Calu3 (cell line): ENCODE measurements at places on chromosomes 6 and 20. TPM values are rescaled to one million over a fixed set of nuclear protein-coding genes. Genes with fewer than 3 reads are reported as not detected.

The PLCB1 gene
- total RNA-seq = 6.0 and 7.6 TPM in 2 replicates

The PTCRA gene
- not detected in 2 replicates for total RNA-seq

The HUS1B gene
- 0.61 and 0.71 TPM in 2 replicates for total RNA-seq

The FAM210B gene
- 8.7 and 9.4 TPM in 2 replicates for total RNA-seq

The ZNF334 gene
- not detected in 2 replicates for total RNA-seq

The ENPP3 gene
- not detected in 2 replicates for total RNA-seq

The FRK gene
- 21.1 and 21.2 TPM in 2 replicates for total RNA-seq

The FAXC gene
- total RNA-seq = 0.83 and 1.5 TPM in 2 replicates

The HCRTR2 gene
- not detected in 2 replicates for total RNA-seq

The HLA-DQA1 gene
- total RNA-seq = 6.9 and 12.9 TPM in 2 replicates

The TMC2 gene
- total RNA-seq = not detected in 2 replicates

The SNAP25 gene
- 0.73 and 0.83 TPM in 2 replicates for total RNA-seq

The PLA2G7 gene
- total RNA-seq = 1.9 and 2.1 TPM in 2 replicates

The GSTA3 gene
- total RNA-seq = not detected in 2 replicates

The ARMC12 gene
- not detected in 2 replicates for total RNA-seq

The HTR1E gene
- not detected in 2 replicates for total RNA-seq

The LKAAEAR1 gene
- total RNA-seq = not detected in 2 replicates

The ETV7 gene
- total RNA-seq = 2.6 and 8.7 TPM in 2 replicates

The F13A1 gene
- not detected in 2 replicates for total RNA-seq

The LINC00237 gene
- not detected in 2 replicates for total RNA-seq

The KCNQ2 gene
- 0.07 and 0.38 TPM in 2 replicates for total RNA-seq

The HELZ2 gene
- 135 and 281 TPM in 2 replicates for total RNA-seq

The ZKSCAN8 gene
- 23.2 and 27.5 TPM in 2 replicates for total RNA-seq

The VGLL2 gene
- not detected in 2 replicates for total RNA-seq

The NHLRC1 gene
- 0.92 and 1.1 TPM in 2 replicates for total RNA-seq

The PLEKHG1 gene
- 9.7 and 16.9 TPM in 2 replicates for total RNA-seq

The CCN6 gene
- not detected in 2 replicates for total RNA-seq

The RRAGD gene
- 1.3 and 1.7 TPM in 2 replicates for total RNA-seq

The THBS2 gene
- not detected in 2 replicates for total RNA-seq

The FAM83D gene
- total RNA-seq = 73.0 and 84.0 TPM in 2 replicates

The SAMD3 gene
- not detected in 2 replicates for total RNA-seq

The TSBP1 gene
- not detected in 2 replicates for total RNA-seq

The SYS1 gene
- total RNA-seq = 42.1 and 45.5 TPM in 2 replicates

The PI3 gene
- total RNA-seq = 52.0 and 52.1 TPM in 2 replicates

The ARFGEF3 gene
- 15.4 and 16.3 TPM in 2 replicates for total RNA-seq

The CD109 gene
- 1.9 and 3.6 TPM in 2 replicates for total RNA-seq

The CFB gene
- total RNA-seq = 944 and 1,205 TPM in 2 replicates

The ADGRF1 gene
- 256 and 313 TPM in 2 replicates for total RNA-seq

The OPN5 gene
- total RNA-seq = not detected in 2 replicates

The E2F1 gene
- total RNA-seq = 56.9 and 62.3 TPM in 2 replicates

The OR5V1 gene
- not detected in 2 replicates for total RNA-seq

The SDHAF4 gene
- total RNA-seq = 13.3 and 21.0 TPM in 2 replicates

The DEFB132 gene
- not detected in 2 replicates for total RNA-seq

The TFAP2A gene
- 74.7 and 77.0 TPM in 2 replicates for total RNA-seq

The RFX6 gene
- not detected in 2 replicates for total RNA-seq

The CDH26 gene
- 0.76 and 1.1 TPM in 2 replicates for total RNA-seq

The PTP4A1 gene
- total RNA-seq = 97.3 and 110 TPM in 2 replicates

The ASIP gene
- not detected in 2 replicates for total RNA-seq

The BHLHE23 gene
- total RNA-seq = not detected in 2 replicates

The ARG1 gene
- total RNA-seq = not detected in 2 replicates
